Activated naive CD8-positive, alpha-beta T cell treated with anti-CD3 and anti-CD28 coated beads, Interleukin-2, amount 10 ng/mL, durations not matched to agents 7 days and 5 days (primary cell): ENCODE measurements at places on chromosomes 7 and 10.

DNA sequence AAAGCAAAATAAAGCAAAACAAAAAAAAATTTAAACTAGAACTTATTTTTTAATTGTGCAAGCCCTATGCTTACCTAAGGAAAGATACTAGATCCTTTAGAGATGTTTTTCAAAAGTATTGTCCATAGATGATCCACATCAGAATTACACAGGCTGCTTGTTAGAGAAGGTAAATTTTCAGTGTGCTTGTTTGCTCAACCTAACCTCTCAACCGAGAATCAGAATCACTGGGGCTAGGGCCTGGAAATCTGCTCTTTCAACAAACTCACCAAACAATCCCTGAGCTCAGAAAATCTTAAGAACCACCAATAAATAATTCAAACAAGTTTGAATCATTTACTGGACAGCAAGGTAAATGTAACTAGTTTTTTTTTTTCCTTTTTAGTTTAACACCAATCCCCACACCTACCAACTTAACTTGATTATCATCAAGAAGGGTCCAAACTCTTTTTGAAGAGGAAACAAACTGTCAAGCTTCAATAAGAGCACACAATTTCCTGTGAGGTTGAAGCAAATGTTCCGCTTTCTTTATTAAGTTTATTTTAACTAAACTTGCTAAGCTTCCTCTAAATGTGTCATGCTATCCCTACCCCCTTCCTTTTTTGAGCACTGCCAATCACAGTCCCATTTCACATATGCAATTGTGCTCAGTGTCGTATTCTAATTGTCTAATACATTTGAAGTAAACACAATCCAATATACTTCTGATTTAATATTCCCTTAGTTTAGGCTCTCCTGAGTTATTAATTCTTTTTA, 7.4 kb upstream of the TSPAN33 start:
- DNase-seq: no peak

- no peak for DNase-seq
Measured at GRCh38 chr10:19987931-19988330, 171.7 kb downstream of the PLXDC2 start.

GRCh38 chr10:121556455-121556854, 41.8 kb downstream of the FGFR2 start:
- DNase-seq: no peak

GRCh38 chr10:106519376-106520030, 645.0 kb downstream of the SORCS1 start:
- DNase-seq: no peak

GRCh38 chr7:112079673-112080072, 126.5 kb downstream of the DOCK4 start:
- no peak for DNase-seq

DNA sequence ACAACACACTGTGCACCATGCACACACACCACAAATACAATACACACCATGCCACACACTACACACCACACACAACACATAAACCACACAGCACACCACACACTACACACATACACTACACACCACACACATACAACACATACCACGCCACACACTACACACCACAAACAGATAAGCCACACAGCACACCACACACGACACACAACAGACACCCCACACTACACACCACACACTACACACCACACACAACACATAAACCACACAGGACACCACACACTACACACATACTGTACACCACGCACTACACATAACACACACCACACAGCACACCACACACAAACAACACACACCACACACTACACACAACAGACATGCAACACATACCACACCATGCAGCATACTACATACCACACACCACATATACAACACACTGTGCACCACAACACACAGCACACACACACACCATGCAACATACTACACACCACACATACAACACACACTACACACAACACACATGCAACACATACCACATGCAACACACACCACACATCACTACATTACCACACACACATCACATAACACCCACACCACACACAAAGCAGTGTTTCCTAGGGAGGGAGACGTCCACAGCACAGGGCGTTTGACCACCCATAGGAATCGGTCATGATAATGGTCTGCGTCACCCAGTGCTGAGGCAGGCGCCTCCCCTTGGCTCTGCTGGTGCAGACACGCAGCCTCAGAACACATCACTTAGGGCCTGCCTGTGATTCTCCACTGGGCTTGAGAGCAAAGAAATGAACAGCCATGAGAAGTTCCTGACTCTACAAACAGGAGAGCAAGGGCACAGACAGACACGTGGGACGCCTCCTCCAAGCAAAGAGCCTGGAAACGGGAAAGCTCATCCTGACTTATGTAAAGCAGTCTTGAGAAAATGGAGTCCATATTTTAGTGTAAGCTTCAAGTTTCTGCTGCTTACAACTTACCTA, 458.3 kb downstream of the PTPRN2 start:
- no peak for DNase-seq
